ENCODE measurements at places on chromosomes 12 and 14.
A peak's percentile ranks its signal among the peaks of the same experiment; 100 is the strongest.

DNA sequence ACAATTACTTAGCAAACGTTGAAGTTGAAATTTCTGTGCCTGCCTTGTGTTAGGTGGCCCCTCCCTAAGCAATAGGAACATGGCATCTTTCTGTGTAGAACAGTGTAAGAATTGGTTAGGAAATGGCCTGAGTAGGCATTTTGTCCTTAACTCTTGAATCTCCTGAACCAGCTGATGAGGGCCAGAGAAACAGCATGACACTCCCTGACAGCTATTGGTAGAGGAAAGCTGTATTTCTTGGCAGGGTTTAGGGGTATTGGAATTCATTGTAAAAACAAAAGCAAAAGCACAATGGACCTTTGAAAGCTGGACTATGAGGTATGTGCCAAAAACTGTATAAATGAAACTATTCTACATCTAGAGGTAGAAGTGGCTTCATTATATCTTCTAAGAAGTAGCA lies 40.6 kb upstream of the LRTM2 start:
- DNase-seq: no peak

DNA sequence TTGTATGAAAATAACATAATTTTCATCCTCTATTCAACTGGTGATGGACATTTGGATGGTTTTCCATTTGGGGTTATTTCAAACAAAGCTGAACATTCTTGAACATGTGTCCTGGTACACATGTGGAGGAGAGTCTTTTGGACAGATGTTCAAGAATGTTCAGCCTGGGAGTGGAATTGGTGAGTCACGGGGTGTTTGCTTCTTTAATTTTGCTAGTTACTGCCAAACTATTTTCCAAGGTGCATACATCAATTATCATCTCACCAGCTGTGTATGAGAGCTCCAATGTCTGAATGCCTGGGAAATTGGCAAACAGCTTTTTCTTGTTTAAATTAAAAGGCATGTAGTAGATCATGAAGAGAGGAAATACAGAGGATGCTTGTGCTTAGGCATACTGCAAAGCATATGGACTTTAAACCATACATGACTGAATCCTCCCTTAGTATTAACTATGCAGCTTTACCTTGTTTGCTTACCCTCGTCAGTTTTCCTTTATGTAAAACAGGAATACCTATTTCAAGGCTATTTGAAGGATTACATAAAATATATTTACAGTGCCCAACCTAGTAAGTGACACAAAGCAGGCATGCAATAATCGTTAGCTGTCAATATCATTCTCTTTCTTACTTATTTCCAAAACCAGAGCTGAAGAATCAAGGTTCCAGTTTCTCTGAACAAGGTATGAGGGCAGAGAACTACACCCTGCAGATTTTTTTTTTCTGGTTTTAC lies 152.1 kb downstream of the ITPR2 start:
- no peak for DNase-seq

DNA sequence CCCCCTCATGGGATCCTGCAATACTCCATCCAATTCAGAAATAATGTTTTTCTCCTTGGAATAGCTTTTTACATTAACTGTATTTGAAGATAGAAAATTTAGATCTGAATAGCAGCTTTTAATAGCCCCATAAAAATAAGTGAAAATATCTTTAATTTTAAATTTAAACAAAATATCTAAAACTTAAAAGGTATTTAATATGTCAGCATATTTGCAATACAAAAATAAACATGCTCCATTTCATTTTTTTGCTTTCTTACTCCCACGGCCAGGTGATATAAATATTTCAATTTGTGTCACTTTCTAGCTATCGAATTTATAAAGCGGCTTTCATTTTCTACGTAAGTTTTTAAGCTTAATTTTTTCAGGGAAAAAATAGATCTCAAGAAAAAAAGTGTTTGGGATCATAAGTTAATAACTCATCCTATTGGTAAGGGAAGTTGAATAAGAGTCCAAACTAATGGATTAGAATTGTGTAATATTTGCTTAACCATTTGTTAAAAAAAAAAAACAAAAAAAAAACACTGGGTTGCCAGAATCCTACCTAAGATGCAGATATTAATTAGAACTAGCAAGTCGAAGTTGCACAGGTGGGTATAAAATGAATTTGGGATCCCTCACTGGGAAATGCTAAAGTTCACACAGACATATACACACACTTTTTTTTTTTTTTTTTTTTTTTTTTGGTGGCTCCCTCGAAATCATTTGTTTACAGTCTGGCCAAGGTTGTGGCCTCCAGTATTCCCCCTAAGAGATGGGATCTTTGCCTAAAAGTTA lies 47.6 kb downstream of the PPP2R5C start:
- DNase-seq: no peak

- DNase-seq: no peak
Measured at GRCh38 chr14:103698380-103699260, 16.6 kb downstream of the XRCC3 start.

DNA sequence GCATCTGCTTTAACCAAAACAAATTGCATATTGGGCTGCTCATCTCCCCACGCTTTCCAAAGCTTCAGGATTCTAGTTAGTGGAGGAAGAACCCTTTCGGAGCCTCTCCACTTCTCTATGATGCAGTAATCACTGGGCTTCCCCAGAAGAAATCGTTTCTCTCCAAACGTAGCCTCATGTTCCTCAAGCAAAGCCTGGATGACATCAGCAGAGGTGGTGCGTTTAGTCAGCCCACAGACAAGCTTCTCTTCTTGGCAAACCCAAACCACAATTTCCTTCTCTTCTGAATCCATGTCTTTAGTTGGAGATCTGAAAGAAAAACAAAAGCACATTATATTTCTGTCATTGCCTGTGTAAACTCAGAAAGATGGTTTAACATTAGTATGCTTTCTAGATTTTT lies 30.6 kb downstream of the RASSF9 start:
- DNase-seq: no peak

DNA sequence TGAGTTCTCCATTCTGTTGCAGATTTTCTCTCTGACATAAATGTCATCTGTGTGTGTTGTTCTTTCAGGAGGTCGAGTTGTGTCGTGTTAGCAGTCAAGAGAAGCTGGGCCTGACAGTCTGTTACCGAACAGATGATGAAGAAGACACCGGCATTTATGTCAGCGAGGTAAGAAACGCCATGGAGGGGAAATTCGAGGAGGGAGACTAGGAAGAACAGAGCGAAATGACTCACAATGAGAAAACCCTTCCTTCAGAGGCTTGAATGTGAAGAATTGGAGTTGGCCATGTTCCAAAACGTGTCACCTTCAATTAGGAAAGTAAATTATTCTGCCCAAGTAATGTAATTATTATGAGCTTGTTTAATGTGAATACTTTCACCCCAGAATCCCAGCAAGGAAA lies 364.5 kb downstream of the PDZRN4 start:
- no peak for DNase-seq

- DNase-seq: peak; percentile 81
Measured at GRCh38 chr12:76085520-76085868, 1.0 kb upstream of the NAP1L1 start.

DNA sequence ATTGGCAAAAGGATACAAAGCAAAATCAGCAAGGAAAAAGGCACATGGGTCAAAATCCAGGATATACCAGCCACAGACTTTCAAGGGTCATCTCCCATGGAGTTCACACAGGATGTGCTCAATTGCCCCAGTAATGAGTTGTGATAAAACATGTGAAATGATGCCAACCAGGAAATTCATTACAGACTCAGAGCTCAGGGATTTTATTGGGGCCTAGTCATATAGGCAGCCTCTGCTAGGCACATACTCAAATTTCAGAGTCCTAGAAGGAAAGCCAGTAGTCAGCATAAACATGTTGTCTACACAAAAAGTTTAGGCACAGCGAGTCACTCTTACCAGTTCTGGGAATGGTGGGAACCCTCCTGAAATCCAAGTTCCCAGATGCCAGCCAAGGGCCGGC lies 64.4 kb upstream of the OSBPL8 start:
- DNase-seq: peak; percentile 64

DNA sequence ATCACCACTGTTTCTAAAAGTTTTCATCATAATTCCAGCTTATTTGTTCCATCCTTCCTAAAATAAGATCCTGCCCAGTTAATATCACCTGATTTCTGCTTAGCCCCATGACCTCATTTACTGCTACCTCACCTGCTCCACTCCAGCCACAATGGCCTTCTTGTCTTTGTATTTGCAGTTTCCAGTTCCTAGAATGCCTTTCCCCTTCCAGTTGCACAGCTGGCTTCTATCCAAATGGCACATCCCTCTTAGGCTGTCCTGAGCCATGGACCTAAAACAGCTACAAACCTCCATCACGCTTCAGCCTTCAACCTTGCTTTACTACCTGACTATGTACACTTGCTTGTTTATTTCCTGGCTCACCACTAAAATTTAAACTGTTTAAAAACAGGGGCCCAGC lies 6.5 kb upstream of the LGMN start:
- DNase-seq: no peak

DNA sequence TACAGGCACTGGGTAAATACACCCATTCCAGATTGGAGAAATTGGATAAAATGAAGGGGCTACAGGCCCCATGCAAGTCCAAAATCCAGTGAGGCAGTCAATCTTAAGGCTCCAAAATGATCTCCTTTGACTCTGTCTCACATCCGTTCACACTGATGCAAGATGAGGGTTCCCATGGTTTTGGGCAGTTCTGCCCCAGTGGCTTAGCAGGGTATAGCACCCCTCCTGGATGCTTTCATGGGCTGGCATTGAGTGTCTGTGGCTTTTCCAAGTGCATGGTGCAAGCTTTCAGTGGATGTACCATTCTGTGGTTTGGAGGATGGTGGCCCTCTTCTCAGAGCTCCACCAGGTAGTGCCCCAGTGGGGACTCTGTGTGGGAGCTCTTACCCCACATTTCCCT lies 427.2 kb downstream of the TRHDE start:
- no peak for DNase-seq

All from RCC 7860 (cell line).